Right atrium auricular region (tissue), 2 donors: ENCODE measurements at places on chromosomes 1 and 21. TPM values are rescaled to one million over a fixed set of nuclear protein-coding genes. Genes with fewer than 3 reads are reported as not detected.

The DSCAM gene
- not detected for total RNA-seq

GRCh38 chr1:227372726-227373130 lies 54.4 kb upstream of the CDC42BPA start:
- DNase-seq = no peak

The PPCS gene
- total RNA-seq = 36.8 TPM

GRCh38 chr1:56780826-56781225 lies 38.4 kb downstream of the FYB2 start:
- DNase-seq = no peak

The TBX19 gene
- 0.30 TPM for total RNA-seq

The LHX8 gene
- not detected for total RNA-seq

The PRKAB2 gene
- 13.4 TPM for total RNA-seq

The AADACL4 gene
- not detected for total RNA-seq

The FCRL2 gene
- not detected for total RNA-seq

DNA sequence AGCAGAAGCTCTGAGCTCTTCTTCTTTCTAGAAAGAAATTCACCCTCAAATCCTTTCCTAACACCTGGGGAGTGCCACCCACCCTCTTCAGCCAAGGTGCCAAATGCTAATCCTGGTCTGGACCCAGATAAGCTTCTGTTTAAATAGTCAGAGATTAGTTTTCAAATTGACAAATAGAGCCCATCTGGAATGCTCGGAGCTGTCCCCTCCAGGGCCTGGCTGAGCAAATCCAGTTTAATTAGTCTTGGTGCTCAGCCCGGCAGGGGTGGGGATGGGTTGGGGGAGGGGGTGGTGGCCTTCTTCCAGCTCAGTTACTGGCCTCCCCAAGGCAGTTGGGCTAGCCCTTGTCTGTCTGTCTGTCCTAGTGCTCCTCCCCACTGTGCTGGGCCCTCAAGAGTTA lies 269.5 kb downstream of the GRIK3 start:
- DNase-seq = no peak

GRCh38 chr1:239803781-239804180 lies 287.9 kb upstream of the FMN2 start:
- DNase-seq = no peak

The S100A7 gene
- total RNA-seq = not detected

The INSRR gene
- total RNA-seq = not detected

The WDR64 gene
- total RNA-seq = not detected

GRCh38 chr1:56820755-56821461 lies 1.7 kb upstream of the FYB2 start:
- DNase-seq = peak; percentile 79

DNA sequence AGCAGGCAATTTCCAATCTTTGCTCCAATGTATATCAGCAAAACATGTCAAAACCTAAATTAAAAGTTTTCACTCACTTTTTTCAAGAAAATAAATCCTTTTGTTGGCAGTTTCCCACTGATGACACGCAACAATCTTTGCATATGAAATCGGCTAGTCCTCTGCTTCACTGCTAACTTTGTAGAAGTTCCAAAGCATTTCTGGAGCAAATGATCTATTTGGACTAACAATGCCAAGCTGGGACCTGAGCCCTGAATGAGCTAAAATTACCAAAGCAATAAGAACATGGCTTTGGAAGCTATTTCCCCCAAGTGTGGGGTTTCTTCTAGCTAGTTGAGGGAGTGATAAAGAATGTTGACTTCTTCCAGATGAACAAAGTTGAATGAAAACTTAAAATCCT lies 5.1 kb downstream of the BEND5 start:
- no peak for DNase-seq

The NR5A2 gene
- 0.63 TPM for total RNA-seq

The TTC39A gene
- 33.7 TPM for total RNA-seq

The FCGR3A gene
- 2.9 TPM for total RNA-seq

GRCh38 chr1:245386297-245386971 lies 231.6 kb downstream of the KIF26B start:
- DNase-seq = no peak

DNA sequence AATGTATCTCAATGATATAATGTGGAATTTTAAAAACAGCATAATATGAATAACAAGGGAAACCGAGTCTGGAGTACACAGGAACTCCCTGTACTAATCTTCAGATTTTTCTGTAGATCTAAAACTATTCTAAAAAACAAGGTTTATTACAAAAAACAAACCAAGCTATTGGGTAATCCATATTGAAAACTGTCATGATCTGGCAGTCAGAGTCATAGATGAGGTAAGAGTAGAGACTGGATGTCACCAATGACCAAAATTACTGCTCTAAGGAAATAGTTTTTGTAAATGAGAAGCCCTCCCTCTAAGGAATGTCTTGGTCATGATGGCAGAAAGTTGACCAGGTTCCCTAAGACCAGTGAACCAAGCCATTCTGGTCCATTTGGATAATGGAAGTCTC lies 2.4 kb upstream of the SPOCD1 start:
- no peak for DNase-seq

- DNase-seq = peak; percentile 80
Measured at GRCh38 chr1:9128520-9129265, at the start of gene GPR157. Gene GPR157, minus strand, starts transcription at chr1:9129102. Its CDS starts 75 bp downstream, at chr1:9129027.

DNA sequence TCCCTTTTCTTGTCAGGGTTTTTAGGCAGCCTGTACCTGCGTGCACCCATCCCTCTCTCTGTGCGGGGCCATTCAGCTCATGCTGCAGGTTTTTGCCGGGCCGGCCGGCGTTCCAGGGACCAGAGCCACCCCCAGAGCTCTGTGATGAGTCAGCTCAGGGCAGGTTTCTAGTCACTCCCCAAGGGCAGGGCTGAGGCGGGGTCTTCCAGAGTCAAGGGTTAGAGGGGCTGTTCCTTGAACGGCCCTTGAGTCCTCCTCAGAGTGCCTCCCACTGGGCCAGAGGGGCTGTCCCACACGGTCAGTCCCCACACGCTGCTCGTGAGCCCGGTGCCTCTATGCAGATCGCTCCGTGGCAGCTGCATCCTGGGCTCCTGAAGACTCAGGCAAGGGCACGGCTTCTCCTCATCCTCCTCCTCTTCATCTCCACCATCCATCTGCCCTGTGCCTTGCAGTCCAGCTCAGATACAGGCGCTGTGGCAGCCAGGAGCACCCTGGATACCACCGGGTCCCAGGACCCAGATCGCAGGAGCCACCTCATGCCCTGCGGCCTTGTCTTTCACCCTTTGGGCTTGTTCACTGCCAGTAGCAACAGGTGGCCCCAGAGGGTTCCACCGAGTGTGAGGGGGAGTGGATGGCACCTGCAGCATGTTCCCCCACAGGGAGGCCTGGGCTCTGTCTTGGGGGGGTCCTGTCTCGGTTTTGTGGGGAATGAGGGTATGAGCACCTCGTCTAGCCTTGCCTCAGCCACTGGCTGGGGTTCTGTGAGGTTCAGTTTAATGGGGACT lies 17.4 kb downstream of the SLX9 start:
- DNase-seq = no peak

GRCh38 chr1:205630241-205630640 lies 1.6 kb downstream of the ELK4 start:
- DNase-seq = no peak

GRCh38 chr1:95039360-95040031 lies 33.3 kb downstream of the ALG14 start:
- DNase-seq = no peak

DNA sequence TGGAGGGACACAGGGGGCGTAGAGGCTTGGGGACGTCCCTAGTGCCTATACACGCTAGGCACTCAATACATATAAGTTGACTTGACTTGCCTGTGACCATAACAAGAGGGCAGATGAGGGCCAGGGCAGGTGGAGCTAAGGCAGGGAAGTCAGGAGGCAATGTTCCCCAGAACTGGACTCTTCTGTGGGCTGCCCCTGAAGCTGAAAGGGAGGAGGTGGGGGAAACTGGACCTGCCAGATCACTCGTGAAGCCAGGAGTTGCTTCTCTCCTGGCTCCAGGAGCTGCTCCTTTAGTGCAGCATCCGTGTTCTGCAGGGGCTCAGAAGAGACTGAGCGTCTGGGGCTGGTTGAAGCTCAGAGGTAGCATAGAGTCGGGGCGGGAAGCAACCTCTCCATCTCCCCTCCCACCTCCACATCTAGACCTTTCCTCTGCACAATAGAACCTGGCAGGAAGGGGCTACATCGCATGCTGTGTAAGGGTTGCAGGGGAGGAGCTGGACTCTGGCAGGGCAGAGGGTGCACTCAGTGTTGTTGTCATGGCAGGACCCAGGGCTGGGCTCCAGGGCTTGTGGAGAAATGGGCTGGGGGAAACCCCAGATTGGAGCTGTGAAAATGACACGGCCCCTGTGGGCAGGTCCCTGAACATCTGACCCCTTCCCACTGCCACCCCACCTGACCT lies 2.9 kb upstream of the SEMA4A start:
- no peak for DNase-seq

The AMPD1 gene
- not detected for total RNA-seq
